ENCODE measurements at places on chromosomes 2 and 18. TPM values are rescaled to one million over a fixed set of nuclear protein-coding genes. Genes with fewer than 3 reads are reported as not detected.

DNA sequence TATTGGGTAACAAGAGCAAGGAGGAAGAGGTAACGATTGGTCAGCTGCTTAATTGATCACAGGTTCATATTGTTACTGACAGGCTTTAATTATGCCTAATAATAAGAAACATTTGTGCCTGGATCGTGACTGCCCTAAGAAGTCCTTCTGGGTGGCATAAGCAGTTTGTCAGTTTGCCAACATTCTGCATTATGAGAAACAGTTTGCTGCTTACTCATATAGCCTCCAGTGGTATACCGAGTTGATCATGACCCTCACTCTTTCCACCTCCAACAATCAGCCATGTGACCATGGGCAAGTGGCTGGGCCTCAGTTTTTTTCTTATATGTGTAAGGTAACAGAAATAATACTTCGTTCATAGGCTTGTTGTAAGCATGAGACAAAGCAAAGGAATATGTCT is 96.6 kb upstream of the CABLES1 start:
- H3K27me3 ChIP-seq: no peaks in the 10 kb centered on the region
- H3K4me1 ChIP-seq: no peaks in the 10 kb centered on the region
- DNase-seq: no peak
- H3K4me3 ChIP-seq: no peak overlapping the region
- no peak overlapping the region for H3K27ac ChIP-seq

The ITPRIPL1 gene
- 1.3 TPM for total RNA-seq

DNA sequence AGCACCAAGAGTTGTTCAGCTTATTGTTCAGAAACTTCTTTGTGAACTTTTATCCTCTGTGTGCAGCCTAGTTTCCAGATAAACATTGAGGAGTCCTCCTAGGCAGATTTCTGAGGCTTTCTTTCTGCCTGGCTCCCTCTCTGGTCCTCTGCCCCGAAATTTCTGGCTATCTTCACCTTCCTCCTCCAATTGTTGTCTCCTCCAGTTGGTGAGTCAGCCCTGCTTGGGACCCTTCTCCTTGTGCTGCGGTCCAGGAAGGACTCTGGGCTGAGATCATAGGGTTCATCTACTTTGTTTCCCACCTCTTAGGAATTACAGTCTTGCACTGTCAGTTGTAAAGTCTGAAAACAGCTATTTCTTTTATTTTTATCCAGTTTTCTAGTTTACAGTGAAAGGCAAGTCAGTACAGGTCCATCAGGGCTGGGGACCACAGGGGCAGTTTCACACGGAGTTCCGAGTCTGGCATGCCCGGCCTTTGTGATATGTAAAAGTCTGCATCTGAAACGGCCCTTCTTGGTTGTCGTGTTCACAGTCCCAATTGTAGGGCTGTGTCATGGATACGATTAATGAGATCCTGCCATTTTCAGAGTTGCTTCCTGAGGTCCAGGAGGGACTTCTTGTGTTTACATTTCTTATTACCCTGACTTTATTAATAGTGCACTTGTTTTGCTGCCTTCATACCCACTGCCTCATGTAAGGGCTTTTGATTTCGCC is 100.8 kb downstream of the SMC6 start:
- H3K4me1 ChIP-seq: no peaks in the 10 kb centered on the region
- no peak overlapping the region for H3K27ac ChIP-seq
- DNase-seq: no peak
- H3K27me3 ChIP-seq: no peaks in the 10 kb centered on the region
- no peaks in the 10 kb centered on the region for H3K36me3 ChIP-seq

DNA sequence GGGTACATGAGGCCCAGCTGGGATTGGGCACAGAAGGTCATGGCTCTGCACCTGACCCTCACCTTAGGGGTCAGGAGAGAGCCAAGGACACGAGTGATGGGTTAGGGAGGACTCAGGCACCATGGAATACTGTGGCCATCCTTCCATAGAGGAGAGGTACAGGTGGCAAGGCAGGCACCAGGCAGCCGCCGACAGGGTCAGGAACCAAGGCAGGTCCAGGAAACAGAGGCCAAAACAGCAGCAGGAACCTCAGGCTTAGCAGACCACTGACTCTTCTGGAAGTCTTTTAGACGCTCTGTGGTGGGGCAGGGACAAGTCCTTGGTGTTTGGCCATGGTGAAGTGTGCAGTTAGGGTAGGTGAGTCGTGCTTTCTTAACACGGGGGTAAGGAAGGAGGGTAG is 128.0 kb downstream of the NEDD4L start:
- H3K36me3 ChIP-seq: no peaks in the 10 kb centered on the region
- H3K27ac ChIP-seq: no peak overlapping the region
- no peak for DNase-seq
- H3K4me3 ChIP-seq: no peak overlapping the region
- H3K27me3 ChIP-seq: no peaks in the 10 kb centered on the region

The TMEM198 gene
- total RNA-seq: 2.9 TPM

DNA sequence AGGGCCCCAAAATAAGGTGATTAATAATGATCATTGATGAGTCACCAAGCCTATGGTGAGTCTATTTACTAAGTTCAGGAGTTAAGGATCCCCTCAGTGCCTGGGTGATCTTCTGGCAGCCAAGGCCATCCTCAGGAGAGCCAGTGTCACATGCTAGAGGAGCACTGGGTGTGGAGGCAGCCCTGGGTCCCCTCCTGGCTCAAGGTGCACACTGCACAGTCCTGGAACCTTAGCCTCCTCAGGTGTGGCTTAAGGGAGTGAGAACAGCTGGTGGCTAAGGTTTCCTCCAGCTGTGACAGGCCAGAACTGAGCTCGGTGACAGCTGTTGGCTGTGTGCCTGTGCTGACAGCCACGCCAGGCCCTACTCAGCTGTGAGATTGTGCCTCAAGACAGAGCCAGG is 52.1 kb upstream of the ACAA2 start:
- H3K4me3 ChIP-seq: no peak overlapping the region
- no peak overlapping the region for H3K27ac ChIP-seq
- H3K36me3 ChIP-seq: no peaks in the 10 kb centered on the region
- no peak for DNase-seq
- H3K27me3 ChIP-seq: no peaks in the 10 kb centered on the region

DNA sequence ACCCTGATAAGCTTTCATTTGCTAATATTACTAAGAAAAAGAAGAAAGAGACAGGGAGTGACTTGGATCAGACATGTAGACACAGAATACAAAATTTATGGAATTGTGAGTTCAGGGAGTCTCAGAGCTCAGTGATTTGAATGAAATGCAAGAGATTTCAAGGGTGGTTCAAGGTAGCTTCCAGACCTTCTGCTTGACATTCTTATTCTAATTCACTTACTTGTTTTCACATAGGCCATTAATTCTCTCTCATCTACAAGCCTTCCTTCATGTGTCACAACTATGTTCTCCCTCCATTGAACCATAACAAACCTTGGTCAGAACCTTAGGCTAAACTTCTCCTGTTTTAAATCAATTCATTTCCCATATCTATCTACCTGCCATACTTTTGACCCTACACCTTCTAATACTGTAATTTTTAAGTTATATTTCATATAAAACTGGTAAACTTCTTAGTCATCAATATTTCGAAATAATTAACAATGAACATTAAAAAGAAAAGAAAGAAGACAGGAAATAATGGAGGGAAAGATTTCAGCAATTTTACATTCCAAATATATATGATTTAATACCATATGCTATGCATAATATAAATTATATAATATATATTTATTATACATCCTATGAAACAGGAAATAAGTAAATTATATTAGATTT is 139.2 kb upstream of the PDE1A start:
- DNase-seq: no peak
- H3K4me1 ChIP-seq: no peaks in the 10 kb centered on the region
- no peak overlapping the region for H3K4me3 ChIP-seq
- H3K27ac ChIP-seq: no peak overlapping the region

GRCh38 chr18:21364471-21364870 is 122.4 kb downstream of the GREB1L start:
- H3K27me3 ChIP-seq: no peaks in the 10 kb centered on the region
- no peak overlapping the region for H3K4me3 ChIP-seq

DNA sequence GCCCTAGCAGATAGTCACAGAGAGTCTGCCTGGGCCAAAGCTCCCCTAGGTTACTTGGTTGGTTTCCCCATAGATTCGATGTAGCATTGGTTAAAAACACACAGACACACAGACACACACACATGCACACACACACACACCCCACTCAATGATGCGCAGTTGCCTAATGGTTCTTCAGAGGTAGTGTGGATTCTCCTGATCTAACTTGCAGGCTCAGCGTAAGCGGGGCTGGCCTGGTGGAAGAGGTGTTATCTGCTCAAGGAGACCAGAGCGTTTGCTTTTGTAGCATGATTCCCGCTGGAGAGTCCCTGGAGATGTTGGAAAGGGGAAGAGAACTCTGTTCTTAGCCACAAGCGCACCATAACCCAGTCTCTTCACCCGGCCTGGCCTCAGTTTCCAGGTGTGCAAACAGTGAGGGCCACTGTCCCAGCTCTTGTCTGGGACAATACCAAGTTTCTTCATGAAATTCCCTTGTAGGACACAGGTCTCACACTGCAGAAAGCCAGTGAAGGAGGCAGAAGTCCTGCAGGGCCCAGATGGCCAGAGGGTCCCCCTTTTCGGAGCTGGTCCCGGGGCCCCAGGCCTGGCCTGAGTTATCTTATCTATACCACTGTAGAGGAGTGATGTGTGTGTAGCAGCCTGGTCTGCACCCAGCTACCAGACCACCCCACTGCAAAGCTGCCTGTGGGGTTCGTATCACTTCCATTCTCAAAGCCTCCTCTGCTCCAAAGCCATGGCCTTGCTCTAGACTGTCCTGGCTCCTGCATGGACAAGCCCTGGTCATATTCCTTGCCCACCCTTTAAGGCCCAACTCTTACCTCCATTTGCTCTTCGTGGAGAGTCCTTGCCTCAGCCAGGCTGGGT is 3.7 kb downstream of the ACKR3 start:
- H3K4me1 ChIP-seq: peaks cover 12% of the 10 kb centered on the region
- no peak for DNase-seq
- H3K27ac ChIP-seq: no peak overlapping the region
- no peaks in the 10 kb centered on the region for H3K36me3 ChIP-seq

GRCh38 chr2:64609227-64609941 is 44.3 kb downstream of the SERTAD2 start:
- peak overlapping the region; percentile 50 for H3K27ac ChIP-seq
- H3K4me1 ChIP-seq: peaks cover 25% of the 10 kb centered on the region
- no peaks in the 10 kb centered on the region for H3K36me3 ChIP-seq
- DNase-seq: peak; percentile 68
- H3K27me3 ChIP-seq: no peaks in the 10 kb centered on the region
- H3K4me3 ChIP-seq: peak overlapping the region; percentile 47

GRCh38 chr2:71474744-71475397 is 21.5 kb downstream of the DYSF start:
- no peaks in the 10 kb centered on the region for H3K36me3 ChIP-seq
- DNase-seq: no peak
- H3K27ac ChIP-seq: peak overlapping the region; percentile 48
- H3K4me1 ChIP-seq: peaks cover 60% of the 10 kb centered on the region

GRCh38 chr2:65129286-65129825 is 550 bp downstream of the RAB1A start:
- H3K27ac ChIP-seq: peak overlapping the region; percentile 96
- peaks cover 19% of the 10 kb centered on the region for H3K4me1 ChIP-seq
- H3K36me3 ChIP-seq: no peaks in the 10 kb centered on the region
- DNase-seq: no peak

DNA sequence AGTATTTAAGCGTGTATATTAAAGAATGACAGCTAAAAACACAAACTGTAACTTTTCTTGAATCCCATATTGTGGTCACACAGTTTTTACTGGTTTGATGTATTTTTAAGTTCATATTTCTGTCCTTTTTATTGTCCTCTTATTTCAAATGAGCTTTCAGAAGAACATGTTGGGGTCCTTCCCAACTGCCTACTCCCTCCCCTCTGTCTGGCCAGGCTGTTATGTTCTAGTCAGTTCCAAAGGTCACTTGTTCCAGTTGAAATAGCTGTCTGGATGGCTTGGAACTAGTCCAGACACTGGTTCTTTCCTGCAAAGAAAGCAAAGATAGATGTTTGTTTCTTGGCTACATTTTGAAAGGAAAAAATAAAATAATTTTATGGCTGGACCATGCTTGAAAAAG is 306.9 kb downstream of the GULP1 start:
- no peaks in the 10 kb centered on the region for H3K4me1 ChIP-seq
- no peaks in the 10 kb centered on the region for H3K27me3 ChIP-seq
- no peak for DNase-seq
- H3K27ac ChIP-seq: peak overlapping the region; percentile 57

DNA sequence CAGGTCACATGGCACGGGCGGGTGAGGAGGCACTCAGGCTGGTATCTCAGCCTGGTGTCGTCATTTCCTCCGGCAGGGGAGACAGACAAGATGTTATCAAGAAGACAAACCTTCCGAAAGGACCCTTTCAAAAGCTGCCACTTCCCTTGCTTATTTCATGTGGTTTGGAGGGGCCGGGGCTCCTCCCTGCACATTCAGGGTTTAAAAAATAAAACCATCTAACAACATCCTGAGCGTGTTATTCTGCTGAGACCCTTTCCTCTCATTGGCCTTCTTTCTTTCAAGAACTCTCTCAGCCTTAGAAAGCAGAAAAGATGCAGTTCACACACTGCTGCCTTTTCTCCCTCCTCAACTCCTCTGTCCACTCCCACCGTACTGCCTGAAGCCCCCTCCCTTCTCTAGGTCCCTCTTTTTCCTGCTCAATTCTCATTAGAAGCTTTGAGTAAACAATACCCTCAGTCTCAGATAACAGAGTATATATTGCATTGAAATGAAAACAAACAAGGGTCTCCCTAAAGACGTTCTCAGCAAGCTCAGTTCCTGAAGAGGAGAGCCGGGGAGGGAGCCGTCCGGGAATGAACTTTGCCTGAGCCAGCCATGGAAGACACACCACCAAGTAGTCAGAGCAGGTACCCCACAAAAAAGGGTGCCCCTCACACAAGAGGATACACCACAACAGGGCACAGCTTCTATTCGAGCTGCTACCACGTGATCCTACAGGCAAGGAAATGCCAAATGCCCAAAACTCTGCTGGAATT is 9.7 kb downstream of the SMAD7 start:
- H3K4me1 ChIP-seq: peaks cover 99% of the 10 kb centered on the region
- no peak for DNase-seq
- H3K27ac ChIP-seq: peak overlapping the region; percentile 97
- H3K27me3 ChIP-seq: no peaks in the 10 kb centered on the region
- peaks cover 59% of the 10 kb centered on the region for H3K36me3 ChIP-seq

DNA sequence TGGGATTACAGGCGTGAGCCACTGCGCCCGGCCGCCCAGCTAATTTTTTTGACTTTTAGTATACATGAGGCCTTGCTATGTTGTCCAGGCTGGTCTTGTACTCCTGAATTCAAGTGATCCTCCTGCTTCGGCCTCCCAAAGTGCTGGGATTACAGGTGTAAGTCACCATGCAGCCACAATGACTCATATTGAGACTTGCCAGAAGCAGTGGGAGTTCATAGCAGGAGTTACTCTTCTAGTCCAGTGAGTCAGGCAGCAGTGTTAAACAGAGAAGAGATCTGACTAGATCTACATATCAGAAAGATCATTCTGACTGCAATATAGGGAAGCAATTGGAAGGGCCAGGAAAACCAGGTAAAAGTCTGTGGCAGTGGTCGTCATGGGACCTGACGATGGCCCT is 1.5 kb upstream of the FLACC1 start:
- no peaks in the 10 kb centered on the region for H3K4me1 ChIP-seq
- no peak overlapping the region for H3K27ac ChIP-seq
- no peak for DNase-seq
- H3K36me3 ChIP-seq: no peaks in the 10 kb centered on the region
- H3K27me3 ChIP-seq: no peaks in the 10 kb centered on the region
